Hematopoietic multipotent progenitor cell treated with erythropoietin and hydrocortisone succinate and interleukin-3 and kit ligand, for 6 days (in vitro differentiated cells): ENCODE measurements at places on chromosomes 12 and 14.

GRCh38 chr12:130970165-130970907 is 16.6 kb downstream of the ADGRD1 start:
- no peak for DNase-seq

- DNase-seq, result no peak
Measured at GRCh38 chr12:80941916-80942315, 4.2 kb upstream of the LIN7A start.

DNA sequence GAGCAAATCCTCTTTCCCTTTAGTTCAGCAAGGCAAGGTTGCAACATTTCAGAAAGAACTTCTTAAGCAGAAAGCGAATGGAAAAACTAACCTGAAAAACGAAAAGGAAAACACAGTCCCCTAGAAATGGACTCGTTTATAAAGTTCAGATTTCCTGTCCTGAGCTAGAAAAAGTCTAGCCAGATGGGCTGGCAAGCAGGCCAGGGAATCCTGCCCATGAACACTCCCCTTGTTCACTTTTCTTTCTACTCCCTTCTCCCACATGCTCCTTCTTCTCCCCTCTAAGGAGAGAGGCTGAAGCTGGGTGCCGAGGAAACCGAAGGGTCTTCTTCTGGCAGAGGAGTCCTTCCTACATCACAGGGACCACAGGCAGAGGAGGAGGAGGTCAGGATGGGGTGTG is 27.1 kb downstream of the LTBP2 start:
- DNase-seq, result no peak

DNA sequence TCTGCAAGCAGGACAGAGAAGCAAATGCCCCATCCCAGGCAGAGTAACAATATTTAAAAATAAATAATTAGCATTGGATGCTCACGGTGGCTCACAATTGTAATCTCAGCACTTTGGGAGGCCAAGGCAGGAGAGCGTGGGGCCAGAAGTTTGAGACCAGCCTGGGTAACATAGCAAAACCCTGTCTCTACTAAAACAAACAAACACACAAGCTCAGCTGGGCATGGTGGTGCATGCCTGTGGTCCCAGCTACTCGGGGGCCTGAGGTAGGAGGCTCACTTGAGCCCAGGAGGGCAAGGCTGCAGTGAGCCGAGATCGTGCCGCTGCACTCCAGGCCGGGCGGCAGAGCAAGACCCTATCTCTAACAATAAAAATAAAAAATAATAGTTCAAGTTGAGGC is 74.7 kb upstream of the NCOR2 start:
- DNase-seq, result no peak

DNA sequence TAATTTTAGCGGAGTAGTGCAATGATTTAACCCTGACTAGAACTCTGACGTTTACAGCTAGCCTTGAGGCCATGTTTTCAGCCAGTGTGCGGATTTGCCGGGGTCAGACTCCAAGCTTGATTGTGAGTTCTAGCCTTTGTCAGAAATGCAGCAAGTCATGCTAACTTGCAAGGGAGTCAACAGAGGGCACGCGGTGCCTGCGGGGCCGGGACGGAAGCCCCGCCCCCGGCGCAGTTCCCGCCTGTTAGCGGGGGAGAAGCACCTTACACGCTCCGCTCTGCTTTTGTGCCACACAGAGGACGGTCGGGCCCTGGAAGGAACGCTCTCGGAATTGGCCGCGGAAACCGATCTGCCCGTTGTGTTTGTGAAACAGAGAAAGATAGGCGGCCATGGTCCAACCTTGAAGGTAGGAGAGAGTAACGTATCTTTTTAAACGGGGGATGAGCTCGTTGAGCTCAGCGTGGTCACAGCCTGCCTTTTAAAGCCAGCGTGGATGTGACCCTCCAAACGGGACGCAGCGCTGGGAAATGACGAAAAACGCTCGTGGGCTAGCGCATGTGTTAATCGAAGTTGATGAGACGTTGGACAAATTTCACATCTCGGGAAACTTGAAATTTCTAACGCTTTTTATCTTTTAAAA is 14.8 kb upstream of the EID3 start:
- DNase-seq, result peak; percentile 94

DNA sequence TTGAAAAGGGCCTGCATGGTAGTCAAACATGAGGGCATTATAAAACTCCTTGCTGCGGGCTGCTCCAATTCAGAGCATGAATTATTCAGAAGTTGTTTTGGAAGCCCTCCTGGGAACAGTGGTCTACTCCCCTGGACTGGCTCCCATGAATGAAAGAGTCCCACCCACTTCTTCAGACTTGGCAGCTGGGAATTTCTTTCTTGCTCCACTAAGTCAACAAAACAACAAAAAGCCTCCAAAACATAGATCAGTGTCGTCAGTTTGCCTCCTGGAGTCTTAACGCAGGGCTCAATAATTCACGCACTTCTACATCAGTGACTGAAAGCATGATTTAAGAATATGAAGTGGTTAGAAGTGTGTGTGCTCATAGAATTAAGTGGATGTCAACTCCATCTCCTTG is 37.9 kb downstream of the AKAP6 start:
- no peak for DNase-seq

DNA sequence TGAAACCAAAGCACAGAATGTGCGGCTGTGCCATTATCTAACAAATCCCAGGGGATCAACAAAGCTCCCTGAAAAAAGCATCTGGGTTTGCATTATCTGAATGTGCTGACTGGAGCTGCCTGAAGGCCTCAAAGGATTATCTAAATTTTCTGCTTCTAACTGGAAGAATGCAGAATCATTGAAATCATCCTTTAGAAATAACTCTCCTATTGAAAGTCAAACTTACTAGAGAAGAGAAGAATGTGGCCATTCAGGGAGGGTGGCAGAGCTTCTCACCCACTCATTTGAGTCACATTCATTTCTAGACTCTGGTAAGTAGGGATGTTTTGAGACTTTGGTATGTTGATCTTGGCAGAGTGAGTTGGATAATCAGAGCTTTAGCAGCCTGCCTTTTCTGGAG is 220.6 kb upstream of the RGS6 start:
- DNase-seq, result no peak

- no peak for DNase-seq
Measured at GRCh38 chr12:1845427-1845826, 25.1 kb downstream of the LRTM2 start.

DNA sequence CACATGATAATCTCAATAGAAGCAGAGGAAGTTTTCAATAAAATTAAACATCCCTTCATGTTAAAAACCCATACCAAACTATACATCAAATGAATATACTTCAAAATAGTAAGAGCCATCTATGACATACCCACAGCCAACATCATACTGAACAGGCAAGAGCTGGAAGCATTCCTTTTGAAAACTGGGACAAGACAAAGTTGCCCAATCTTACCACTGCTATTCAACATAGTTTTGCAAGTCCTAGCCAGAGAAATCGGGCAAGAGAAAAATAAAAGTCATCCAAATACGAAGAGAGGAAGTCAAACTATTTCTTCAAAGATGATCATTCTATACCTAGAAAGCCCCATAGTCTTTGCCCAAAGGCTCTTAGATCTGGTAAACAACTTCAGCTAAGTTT is 454.7 kb upstream of the PRICKLE1 start:
- DNase-seq, result no peak

GRCh38 chr14:75280831-75281653 is 2.4 kb downstream of the FOS start:
- DNase-seq, result no peak

DNA sequence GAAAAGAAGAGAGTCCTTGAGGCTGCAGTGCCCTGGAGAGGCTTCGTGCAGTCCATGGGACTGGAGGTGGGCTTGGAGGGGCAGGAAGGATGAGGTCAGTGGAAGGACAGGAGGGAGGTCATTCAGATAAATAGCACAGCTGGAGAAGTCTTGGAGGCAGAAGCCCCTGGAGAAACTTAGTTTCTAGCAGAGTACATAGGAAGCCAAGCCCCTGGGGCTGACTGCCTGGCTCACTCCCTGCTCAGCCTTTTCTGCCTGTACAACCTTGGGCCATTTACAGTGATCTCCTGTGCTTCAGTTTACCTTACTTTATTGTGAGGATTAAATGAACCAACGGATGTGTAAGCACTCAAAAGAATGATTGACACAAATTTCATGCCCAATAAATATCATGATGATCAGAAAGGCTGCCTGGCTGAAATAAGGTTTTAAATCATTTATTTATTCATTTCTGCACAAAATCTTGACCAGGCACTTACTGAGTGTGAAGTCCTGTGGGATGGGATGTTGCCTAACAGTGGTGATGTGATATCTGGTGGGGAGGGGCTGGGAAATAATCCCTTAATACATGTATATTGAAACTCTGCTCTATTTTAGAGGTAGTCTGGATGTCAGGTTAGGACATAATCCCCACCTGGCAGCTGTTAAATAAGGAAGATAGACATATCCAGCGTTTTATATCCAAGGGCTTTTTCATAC is 54.3 kb downstream of the PLEKHG7 start:
- no peak for DNase-seq

DNA sequence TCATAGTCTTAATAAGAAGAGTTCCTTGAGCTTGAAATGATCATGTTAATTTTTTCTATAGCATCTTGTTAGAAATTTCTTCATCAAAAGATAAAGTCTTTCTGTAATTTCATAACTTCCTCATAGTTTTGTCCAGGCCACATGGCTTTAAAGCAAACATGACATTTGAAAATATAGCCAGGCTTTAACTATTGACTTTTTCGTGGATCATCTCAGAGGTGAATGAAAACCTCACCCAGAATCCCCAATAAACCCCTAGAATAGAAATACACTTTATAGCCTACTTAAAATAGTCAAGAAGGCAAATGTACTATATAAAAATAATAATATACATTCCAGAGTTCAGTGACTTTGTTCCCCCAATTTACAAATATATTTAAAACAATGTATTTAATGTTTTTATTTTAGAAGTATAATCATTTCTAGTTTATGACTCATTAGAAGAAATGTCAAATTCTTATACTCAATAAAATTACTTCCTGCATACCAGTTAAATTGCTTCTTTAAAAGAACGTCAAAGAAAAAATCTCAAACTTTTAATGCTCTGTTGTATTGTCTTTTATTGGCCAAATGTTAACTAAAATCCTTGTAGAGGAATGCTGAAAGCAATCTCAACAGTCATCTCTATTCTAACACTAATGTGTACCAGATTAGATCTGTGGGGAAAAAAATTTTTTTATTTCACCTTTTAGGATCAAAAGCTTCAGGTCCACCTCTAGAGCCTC is 21.6 kb downstream of the EXOC5 start:
- peak; percentile 14 for DNase-seq

DNA sequence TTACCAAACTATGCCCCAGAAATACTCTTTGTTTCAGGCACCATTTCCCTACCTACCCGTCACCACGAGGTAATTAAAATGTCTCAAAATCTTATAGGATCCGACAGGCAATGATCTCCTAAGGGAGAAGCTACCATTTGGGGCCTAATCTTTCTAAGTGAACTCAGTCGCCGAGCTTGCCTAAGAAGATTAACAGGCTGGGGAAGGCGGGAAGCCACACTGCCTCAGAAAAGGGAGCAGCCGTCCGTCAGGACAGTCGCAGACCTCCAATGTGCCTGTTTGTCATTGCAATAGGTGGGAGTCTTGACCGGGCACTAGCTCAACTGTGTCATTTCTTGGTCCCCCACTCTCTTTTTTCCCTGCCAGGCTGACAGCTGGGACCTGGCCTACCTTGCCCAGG is 4.6 kb downstream of the TTC7B start:
- no peak for DNase-seq
